Lung (tissue), 17 donors: ENCODE measurements at places on chromosomes 6 and 20. TPM values are rescaled to one million over a fixed set of nuclear protein-coding genes. Genes with fewer than 3 reads are reported as not detected.

Gene RSPO3
- polyA plus RNA-seq: 0.88 TPM

- peak; percentile 48 for DNase-seq
These were observed 399.3 kb downstream of the KHDRBS2 start for GRCh38 chr6:61886608-61887259.

- no peak for DNase-seq
These were observed 251.5 kb downstream of the TSHZ2 start for GRCh38 chr20:53223626-53224172.

Gene STK38
- polyA plus RNA-seq: 22.4 TPM

DNA sequence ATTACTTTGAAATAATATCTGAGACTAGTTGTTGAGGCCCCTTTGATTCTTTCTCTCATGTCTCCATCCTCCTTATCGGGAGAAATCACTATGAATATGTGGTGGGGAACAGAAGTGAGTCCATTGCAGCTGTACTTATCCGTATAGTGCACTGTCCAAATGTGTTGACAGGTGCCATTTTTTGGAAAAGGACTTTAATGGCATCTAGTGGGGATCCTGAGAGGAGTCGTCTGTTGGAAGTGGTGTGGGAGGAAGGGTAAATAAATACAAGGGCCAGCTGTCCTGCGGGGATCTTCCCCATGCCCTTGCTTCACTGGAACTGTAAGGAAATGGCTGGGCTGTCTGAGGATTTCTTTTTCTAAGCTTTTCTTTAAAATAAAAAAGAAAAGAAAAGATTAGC, 19.4 kb downstream of the TPX2 start:
- no peak for DNase-seq

Gene KIFC1
- 2.6 TPM for polyA plus RNA-seq

Gene PTPRT
- polyA plus RNA-seq: 1.7 TPM

DNA sequence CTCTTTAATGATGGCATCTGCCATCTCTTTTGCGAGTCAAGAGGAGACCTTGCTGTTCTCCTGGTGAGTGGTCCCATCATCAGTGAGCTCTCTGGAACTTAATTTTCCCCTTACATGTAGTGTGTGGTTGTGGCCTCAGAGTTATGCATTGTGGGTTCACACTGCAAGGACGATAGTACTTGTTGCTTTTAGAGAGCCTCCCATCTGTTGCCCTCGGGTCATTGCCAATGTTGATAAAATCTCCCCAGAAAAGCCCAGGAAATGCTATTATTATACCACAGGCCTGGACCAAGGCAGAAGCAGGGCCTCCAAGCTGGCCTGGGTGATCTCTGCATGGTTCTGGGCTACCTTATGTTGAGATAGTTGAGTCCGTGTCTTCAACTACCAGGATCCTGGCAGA, 241.6 kb downstream of the BMP7 start:
- DNase-seq: no peak

DNA sequence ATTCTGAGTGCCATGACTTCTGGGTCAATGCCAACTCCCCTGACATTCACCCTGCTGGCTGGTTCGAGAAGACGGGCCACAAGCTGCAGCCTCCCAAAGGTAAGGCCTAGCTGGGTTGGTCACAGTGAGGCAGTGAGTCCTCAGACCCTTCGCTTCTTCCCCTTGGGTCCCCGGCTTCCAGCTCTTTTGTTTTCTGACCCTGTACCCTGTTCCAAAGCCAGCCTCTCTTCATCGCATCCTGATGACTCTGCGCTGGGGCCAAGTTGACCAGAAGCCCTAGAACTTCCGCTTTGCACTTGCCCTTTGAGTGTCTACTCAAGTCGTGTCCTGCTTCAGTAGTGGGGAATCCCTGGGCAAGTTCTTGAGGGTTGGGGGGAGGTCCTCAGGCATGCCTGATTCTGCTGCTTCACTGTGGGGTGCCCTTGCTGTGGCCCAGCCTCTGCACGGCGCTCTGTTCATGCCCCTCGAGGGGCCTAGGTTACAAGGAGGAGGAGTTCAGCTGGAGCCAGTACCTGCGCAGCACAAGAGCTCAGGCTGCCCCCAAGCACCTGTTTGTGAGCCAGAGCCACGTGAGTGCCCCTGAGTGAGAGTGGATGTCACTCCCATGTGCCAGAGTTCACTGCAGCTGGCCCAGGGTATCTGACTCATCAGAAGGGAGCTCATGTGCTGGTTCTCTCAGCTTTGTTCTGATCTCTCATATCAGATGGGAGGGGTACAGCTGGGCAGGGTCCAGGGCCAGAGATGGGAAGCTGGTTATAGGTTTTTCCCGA, 23.0 kb downstream of the L3MBTL1 start:
- no peak for DNase-seq

Gene MUCL3
- 0.47 TPM for polyA plus RNA-seq

DNA sequence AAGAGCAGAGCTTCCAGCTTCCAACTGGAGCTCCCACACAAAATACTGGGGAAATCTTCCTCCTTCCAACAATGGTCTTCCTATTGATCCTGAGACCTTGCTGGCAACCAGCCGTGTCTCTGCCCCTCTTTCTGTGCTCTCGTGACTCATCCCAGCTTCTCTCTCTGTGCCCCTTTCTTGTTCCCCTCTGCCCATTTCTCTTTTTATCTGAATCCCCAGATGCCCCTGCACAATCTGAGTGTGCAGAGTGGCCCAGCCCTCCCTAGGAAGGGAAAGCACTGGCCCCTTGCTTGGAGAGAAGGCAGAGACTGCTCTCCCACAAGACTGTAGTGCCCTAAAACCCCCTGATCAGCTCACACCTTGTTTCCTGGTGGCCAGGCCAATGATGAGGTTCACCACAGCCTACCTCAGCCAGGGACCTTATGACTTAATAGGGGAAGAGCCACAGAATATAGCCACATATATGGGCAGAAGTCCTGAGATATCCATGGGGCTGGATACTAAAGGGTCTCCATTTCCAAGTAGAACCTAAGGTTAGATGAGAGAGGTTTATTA, 23.1 kb upstream of the MAS1L start:
- DNase-seq: no peak

- DNase-seq: no peak
These were observed 1.0 kb upstream of the RBM24 start for GRCh38 chr6:17280138-17280537.

DNA sequence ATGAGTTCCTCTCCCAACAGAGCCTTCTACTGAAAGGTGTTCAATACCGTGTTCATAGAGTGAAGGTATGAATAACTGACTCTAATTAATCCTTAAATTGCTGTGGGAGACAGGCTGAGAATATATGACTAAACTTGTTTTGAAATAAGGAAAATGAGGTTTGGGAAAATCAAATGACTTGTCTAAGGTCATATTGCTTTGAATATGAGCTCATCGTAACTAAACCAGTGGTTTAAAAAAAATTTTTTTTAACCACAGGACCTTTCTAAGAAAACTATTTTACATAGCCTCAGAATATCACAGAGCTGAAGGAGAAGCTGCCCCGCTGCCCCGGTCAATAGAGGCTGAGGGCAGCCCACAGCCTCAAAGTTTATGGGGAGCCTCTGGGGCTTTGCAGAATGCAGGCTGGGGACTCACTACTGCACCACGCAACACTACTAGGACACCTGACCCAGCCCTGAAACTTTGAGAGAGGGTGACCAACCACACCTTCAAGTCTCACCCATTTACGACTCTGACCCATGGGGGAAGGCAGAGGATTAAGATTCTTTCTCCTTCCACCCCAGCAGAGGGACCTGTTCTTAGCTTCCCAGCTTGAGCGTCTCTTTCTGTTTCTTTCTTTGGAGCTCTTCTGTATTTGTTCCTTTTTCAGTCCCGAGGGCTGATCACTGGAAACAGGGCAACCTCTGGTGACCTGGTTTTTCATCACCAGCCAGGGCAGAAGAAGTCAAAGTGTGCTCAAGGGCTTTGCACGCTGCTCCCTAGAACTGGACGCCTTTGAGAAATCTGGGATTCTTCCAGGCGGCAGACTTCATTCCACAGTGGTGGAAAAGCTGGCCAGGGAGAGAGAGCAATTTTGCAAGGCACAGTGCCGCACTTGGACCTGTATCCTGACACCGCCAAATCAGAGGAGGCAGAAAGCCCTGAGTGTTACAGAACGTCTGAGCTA, 220.2 kb downstream of the ATXN1 start:
- DNase-seq: no peak

DNA sequence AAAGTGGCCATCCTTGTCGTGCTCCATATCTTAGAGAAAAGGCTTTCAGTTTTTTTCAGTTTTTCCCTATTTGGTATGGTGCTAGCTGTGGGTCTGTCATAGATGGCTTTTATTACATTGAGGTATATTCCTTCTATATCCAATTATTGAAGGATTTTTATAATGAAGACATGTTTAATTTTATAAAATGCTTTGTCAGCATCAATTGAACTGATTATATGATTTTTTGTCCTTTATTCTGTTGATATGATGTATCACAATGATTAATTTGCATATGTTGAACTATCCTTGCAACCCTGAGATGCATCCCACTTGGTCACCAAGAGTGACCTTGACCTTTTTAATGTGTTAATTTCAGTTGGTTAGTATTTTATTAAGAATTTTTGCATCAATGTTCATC, 55.1 kb upstream of the VGLL2 start:
- DNase-seq: no peak

- DNase-seq: no peak
These were observed 44.1 kb downstream of the NEDD9 start for GRCh38 chr6:11188161-11188915.

Gene RIMS1
- polyA plus RNA-seq: 0.34 TPM

DNA sequence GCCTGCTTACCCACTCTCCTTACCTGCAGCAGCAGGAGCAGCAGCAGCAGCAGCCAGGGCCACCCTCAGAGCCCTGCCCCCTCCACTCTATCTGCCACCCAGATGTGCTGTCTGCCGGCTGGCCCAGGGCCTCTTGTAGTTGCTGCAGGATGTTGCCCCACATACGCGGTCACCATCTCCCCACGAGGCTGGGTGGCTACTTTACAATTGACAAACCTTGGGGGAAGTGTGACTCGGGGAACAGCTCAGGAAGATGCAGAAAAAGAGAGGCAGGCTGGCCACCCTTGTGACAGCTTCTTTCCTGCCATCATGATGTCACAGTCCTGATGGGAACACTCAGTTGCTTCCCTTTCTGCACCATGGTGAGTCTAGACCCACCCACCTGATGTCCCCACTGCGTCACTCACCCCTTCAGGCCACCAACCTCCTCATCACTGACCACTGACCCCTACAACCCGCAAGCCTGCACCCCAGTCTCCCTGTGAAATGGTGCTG, 14.5 kb downstream of the TREM1 start:
- peak; percentile 16 for DNase-seq

DNA sequence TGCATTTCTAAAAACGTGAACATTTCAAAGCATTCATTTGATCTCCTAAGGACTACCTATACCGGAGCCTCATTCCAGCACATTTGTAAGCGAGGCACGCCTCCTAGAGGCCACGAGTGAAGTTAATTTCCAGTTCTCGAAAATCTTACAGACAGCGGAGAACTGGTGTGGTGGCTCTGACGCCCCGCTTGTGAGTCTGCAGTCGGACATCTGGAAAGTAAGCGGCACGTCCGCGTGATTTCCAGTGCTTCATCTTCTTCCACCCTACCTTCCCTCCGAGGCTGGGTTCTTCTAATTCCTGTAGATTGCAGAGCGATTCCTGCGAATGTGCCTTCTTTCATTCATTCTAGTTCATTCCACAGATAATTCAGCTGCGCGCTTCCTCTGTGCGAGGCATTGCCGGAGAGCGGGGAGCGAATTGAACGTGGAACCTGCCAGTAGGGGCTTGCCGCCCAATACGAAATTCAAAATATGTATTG, 810 bp upstream of the PRIM2 start:
- peak; percentile 91 for DNase-seq

GRCh38 chr20:48431653-48432493, 395.9 kb downstream of the PREX1 start:
- no peak for DNase-seq

- DNase-seq: no peak
These were observed 44.1 kb downstream of the SCP2D1 start for GRCh38 chr20:18857640-18858039.

- DNase-seq: no peak
These were observed 21.7 kb downstream of the CST7 start for GRCh38 chr20:24970754-24971153.

DNA sequence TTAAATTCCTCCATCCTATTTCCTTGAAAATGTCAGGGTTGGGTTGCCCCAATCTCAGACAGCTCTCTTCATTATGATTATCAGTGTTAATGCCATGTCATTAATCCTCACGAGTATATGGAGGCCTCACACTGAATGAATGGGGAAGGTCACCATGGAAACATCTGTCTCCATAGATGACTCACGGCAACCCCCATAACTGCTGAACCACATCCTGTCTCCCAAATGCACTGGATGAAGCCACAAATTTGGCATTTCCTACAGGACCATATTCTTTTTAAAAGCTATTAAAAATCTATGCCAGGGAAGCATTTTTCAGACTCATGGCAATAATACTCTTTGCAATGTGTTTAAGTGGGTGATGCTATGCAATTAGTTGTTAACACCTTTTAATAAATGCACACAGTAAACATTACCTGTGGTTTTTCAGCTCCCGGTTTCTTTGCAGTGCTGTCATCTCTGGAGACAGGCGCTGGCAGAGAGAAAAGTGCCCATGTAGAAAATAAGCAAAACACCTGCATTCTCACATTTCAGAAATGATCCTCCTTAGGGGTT, 80.1 kb upstream of the PTPRK start:
- peak; percentile 74 for DNase-seq

Gene OR2J3
- not detected for polyA plus RNA-seq

Gene DPM1
- 57.3 TPM for polyA plus RNA-seq

Gene VSX1
- not detected for polyA plus RNA-seq

- DNase-seq: no peak
These were observed 19.8 kb downstream of the BFSP1 start for GRCh38 chr20:17511401-17511800.

Gene LAMA4
- 28.4 TPM for polyA plus RNA-seq

DNA sequence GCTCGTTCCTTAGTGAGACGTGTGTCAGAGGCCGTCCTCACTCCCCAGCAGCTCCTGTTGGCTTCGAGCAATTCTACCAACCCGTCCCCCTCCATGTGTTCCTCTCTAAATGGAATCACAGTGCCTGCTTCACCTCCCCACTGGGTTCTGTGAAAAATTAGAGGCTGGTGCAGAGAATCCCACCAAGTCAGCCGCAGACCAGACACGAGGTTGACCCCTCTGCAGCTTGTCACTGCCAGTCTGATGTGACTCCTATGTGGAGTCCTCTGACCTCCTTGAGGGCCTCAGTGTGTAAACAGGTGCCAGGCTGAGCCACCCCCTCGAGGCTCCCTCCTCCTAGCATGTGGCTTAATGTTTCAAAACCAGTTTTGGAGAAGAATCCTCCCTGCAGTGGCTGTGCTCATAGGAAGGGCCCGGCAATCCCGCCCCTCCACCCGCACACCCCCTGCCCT, 12.6 kb upstream of the IRF4 start:
- no peak for DNase-seq

Gene FERMT1
- polyA plus RNA-seq: 0.83 TPM

Gene CPNE5
- polyA plus RNA-seq: 0.93 TPM

GRCh38 chr6:113185299-113185698, 671.8 kb upstream of the MARCKS start:
- DNase-seq: no peak

GRCh38 chr6:158356586-158357546, 44.6 kb downstream of the TULP4 start:
- DNase-seq: no peak

GRCh38 chr6:35164277-35164676, 23.1 kb upstream of the TCP11 start:
- DNase-seq: no peak

GRCh38 chr6:167678102-167679101, 148.3 kb upstream of the AFDN start:
- DNase-seq: peak; percentile 53
